NT2/D1 (cell line): ENCODE measurements at places on chromosomes 2 and 18.

DNA sequence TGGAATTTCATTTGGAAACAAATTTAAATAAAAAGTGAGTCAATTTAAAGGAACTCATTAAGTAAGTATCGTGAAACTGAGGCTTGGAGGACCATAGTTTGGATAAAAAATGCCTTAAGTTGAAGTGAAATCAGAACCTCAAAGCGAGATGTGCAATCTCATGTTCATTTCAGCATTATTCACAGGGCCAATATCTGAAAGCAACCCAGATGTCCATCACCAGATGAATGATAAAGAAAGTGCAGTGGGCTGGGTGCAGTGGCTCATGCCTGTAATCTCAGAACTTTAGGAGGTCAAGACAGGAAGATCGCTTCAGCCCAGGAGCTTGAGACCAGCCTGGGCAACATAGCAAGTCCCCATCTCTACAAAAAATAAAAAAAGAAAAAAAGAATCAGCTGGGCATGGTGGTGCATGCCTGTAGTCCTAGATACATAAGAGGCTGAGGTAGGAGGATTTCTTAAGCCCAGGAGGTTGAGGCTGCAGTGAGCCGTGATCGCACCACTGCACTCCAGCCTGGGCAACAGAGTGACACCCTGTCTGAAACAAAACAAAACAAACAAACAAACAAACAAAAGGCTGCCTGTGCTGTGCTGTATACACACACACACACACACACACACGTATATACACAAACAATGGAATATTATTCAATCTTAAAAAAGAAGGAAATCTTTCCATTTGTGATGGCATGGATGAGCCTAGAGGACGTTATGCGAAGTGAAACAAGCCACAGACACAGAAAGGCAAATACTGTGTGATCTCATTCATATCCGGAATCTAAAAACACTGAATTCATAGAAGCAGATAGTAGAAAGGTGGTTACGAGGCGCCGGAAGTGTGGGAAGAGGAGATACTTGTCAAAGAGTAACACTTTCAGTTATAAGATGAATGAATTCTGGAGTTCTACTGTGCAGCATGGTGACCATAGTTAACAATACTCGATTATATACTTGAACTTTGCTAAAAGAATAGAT is 14.5 kb downstream of the SH3RF3 start:
- DNase-seq: no peak

DNA sequence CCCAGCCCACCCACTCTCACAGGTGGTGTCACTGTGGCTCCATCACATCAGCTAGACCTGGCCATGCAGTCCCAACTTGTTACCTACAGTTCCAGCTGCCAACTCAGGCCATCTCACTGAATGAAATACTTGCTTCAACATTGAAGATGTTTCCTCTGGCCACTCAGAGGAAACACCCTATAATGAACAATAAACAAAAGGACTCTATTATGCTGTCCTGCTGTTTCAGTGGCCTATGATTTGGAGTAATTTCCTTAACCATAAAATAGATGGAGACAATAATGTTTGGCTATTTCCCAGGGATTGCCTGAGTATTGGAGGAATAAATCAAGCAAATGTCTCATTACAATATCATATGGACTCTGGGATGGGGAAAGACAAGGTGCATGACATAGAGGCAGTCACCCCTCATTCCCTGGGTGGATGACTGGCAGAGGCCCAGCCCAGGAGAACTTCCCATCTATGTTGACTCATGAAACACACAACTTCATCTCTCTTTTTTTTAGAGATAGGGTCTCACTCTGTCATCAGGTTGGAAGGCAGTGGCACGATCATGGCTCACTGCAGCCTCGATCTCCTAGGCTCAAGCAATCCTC is 134.4 kb downstream of the TGIF1 start:
- DNase-seq: no peak

GRCh38 chr2:136534811-136535210 is 230.5 kb upstream of the THSD7B start:
- DNase-seq: no peak

- DNase-seq: no peak
Observed at GRCh38 chr2:201275990-201276389, 15.7 kb downstream of the CASP8 start.

DNA sequence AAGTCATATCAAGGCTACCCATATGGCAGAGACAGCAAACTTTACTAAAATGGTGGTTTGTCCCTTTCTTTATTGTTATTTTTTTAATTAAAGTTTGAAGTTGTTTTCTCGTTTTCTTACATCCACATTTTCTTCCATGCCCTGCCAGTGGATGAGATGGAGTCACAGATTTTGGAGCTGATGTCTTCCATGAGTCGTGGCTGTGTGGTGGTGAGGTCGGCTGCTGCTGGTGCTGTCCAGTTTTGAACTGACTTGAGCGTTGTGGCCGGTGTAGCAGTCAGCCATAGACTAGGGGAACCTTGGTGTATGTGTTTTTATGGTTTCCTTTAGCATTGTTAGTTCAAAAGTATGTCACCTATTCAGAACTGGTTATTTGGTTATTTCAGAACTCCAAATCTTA is 182.8 kb downstream of the SH3RF3 start:
- DNase-seq: no peak

DNA sequence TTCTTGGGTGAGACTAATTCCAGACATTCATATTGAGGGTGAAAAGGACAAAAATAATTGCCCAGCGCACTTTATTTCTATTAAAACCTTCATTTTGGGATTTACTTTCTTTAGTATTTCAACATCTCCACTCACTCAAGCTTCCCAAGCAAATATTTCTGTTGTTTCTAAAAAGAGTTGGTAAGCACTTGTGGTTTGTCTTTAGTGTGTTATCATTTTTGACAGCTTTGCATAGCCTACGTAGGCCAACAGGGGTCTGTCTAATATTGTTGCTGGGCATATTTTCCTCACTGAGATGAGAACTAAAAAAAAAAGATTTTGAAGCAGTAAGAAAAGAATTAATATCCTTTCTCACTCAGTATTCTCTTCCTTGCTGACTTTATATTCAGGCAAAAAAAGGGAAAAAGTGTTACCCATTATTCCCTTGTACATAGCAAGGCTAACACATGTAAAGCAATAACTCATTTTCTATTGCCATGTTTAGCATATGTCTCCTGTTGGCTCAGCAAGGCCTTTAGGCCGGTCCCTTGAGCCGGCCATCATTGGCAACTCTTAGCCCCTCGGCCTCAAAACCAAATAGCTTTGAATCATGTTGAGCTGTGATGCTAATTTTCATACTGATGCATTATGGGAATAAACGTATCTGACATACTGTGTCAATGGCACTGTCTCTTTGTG is 494.2 kb downstream of the ARHGAP15 start:
- DNase-seq: no peak

- no peak for DNase-seq
Observed at GRCh38 chr2:217950401-217950871, 52.4 kb downstream of the TNS1 start.

GRCh38 chr18:28151434-28151833 is 25.5 kb downstream of the CDH2 start:
- DNase-seq: no peak

GRCh38 chr2:143700865-143701264 is 571.6 kb downstream of the ARHGAP15 start:
- DNase-seq: no peak

DNA sequence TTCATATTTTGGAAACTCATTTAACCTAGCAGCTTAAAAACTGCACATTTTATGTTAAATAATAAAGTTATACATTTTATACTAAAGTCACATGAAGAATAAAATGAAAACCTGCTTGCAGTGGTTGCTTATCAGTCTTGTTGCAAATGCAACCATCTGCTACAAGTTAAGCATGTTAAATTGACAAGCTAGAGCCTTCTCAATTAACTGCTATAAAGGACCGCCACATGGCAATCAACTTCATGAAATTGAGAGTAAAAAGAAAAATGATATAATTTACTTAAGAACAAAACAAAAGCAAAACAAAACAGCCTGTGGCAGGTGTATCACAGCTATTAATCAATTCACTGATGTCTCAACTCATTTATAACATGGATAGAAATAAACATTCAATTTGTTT is 78.7 kb downstream of the RTTN start:
- no peak for DNase-seq

DNA sequence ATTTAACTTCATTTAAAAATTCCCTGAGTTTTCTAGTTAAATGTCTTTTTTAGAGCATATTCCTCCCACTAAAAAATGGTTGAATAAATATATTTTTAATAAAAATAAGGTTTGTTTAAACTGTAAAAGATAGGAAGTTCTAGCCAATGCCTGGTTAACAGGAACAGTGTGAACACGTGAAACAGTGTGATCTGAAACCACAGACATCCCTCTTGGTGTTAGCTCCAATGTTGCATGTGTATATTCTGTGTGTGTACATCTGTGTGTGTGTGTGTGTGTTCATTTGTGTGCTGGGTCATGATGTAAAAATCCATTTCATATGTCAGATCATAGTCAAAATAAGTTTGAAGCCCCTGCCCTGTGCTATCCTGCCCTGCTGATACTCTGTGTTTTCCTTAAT is 6.1 kb upstream of the SOX11 start:
- no peak for DNase-seq

GRCh38 chr2:241187101-241187917 is 1.2 kb upstream of the ANO7 start:
- DNase-seq: no peak

DNA sequence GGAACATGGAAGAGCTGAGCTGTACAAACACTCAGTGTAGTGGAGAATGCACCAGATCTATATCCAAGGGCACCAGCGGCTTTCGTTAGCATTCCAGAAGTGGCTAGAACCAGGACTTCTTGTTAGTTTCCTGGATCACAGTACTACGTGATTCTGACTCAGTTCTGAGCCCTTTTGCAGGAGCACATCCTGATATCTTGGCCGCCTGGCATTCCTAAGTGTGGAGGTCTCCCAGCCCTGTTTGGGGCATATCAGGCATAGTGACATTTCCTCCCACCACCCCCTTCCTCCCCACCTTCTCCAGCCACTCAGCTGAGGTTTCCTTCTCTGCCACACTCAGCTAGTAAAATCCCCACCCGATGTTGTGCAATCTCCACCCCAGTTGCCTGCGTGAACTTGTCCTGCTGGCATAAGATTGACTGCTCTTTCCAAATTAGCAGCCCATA is 63.4 kb downstream of the BMP10 start:
- DNase-seq: no peak

- no peak for DNase-seq
Observed at GRCh38 chr2:108932736-108933332, 56.2 kb downstream of the EDAR start.

DNA sequence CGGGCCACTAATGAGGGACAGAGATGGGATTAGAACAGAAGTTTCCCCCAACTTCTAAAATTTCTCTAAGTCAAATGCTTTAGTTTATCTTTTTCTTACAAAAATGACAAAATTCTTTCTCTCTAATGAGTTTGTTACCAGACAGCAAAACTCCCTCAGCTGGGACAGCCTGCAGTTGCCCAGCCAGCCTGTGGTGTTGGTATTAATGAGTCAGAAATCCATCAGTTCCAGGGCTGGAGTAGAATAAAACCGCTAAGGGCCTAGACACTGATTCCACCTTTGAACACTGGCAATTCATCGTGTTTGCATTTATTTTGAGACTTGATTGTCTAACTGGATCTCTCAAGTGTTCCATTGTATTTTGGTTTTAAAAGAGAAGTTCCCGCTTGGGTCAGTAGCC is 38.3 kb upstream of the SMAD2 start:
- no peak for DNase-seq

GRCh38 chr2:187369471-187369870 is 78.6 kb downstream of the CALCRL start:
- DNase-seq: no peak

- no peak for DNase-seq
Observed at GRCh38 chr2:84456156-84456555, 2.9 kb downstream of the SUCLG1 start.

DNA sequence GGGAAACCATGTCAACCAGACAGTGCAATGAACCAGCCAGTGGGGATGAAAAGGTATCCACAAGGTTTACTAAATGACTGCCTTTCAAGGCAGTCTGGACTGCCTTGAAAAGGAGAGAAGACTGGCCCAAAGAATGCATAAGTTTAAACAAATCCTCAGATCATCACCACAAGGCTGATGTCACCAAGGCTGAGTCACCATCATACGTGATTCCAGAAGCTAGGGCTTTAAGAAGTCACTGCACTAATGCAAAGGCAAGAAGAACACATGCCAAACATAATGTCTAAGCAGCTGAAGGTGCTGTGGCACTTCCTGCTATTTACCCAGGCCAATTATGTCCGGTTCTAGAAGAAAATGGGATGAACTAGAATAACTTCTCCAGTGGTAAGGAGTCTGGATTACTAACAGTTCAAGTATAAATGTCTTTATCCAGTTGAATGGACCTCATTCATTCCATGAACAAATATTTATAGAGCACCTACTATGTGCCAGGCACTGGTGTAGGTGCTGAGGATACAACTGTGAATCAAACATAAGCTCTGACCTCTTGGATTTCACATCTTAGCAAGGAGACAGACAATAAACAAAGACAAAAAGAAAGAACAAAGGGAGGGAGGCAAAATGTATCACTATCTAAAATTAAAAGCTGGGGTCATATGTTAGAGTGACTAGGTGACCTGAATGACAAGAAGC is 37.6 kb upstream of the ONECUT2 start:
- no peak for DNase-seq

GRCh38 chr2:216829533-216829932 is 30.3 kb downstream of the TNP1 start:
- no peak for DNase-seq

- DNase-seq: no peak
Observed at GRCh38 chr2:121966663-121967062, 211.2 kb downstream of the TSN start.

DNA sequence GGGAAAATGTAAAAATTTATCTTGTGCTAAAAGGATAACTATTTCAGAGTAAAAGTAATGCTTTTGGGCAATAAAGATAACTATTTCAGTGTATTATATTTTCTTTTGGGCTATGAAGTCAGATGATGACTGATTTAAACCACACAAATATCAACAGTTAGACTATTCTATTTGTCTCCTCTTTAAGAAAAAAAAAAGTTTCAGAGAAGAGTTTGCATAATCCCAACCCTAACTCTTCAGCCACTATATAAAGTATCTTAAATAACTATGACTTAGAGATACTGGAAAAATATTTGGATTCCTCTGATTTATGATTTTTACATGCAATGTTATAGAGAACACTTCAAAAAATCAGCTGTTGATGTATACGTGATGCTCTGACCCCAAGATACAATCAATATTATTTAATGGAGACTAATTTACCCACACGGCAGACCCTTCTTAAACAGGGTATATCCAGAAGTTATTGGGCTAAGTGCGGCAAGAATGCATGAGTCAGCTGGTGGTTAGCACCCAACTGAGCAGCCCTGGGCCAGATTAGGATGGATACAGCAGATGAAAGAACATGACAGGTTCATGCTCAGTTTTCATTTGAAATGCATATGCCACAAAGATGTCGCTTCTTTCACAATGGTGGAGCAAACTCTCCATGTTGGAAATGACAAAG is 279.0 kb downstream of the AFF3 start:
- DNase-seq: no peak
